Stimulated activated CD4-positive, alpha-beta T cell treated with anti-CD3 and anti-CD28 coated beads, Interleukin-1b, Interleukin-23, amount 100 ng/mL, for 4 hours (primary cell): ENCODE measurements at places on chromosomes 12 and 14.
A peak's percentile ranks its signal among the peaks of the same experiment; 100 is the strongest.

- DNase-seq = no peak
Observed at GRCh38 chr12:3593906-3594483, 103.0 kb downstream of the PRMT8 start.

DNA sequence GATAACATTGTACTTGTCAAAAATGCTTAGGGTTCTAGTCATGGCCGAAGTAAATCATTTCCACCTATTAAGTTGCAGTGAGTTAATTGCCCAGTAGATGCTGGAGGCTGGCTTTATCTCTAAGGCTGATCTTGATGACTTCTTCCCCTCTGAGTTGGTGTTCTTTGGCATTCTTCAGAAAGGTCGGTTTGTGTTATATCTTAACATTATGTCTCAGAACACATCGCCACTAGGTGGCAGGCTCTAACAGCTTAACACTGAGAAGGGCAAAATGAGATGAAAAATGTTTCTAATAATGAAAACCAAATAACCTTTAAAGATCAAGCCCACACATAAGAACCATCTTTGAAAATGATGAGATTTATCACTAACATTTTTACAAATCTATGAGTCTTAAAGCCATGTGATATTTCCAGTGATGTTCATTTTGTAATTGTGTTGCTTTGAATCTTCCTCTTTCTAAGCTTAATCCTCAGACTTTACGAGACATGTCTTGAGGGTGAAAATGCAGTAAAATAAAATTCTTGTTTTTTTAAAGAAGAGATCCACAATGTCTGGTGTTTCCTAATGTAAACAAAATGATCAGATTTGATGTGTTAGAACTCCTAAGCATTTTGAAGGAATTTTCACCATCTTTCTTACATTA is 28.6 kb downstream of the SUDS3 start:
- peak; percentile 38 for DNase-seq

GRCh38 chr12:101243074-101243473 is 33.0 kb upstream of the SLC5A8 start:
- DNase-seq = no peak

GRCh38 chr14:55780156-55780946 is 200.3 kb downstream of the KTN1 start:
- no peak for DNase-seq

GRCh38 chr12:127115468-127116035 is 1151.4 kb upstream of the TMEM132C start:
- DNase-seq = no peak

- DNase-seq = no peak
Observed at GRCh38 chr12:8513256-8513655, at the start of gene CLEC4D. CLEC4D (plus strand) TSS chr12:8513503; CDS start chr12:8513733, 230 bp downstream.

- no peak for DNase-seq
Observed at GRCh38 chr12:53299101-53299453, 418 bp upstream of the MYG1 start.
